CD4-positive, CD25-positive, alpha-beta regulatory T cell (primary cell): ENCODE measurements at places on chromosomes 5 and 9. TPM values are rescaled to one million over a fixed set of nuclear protein-coding genes. Genes with fewer than 3 reads are reported as not detected.

- no peak for DNase-seq
These were observed 13.6 kb upstream of the COL27A1 start for GRCh38 chr9:114141553-114142402.

GRCh38 chr5:66339896-66340295 is 195.8 kb downstream of the SREK1 start:
- DNase-seq, result no peak

CXCL14 gene
- total RNA-seq, result not detected

GRCh38 chr9:114787781-114788498 is 17.9 kb downstream of the TNFSF15 start:
- no peak for DNase-seq

DNA sequence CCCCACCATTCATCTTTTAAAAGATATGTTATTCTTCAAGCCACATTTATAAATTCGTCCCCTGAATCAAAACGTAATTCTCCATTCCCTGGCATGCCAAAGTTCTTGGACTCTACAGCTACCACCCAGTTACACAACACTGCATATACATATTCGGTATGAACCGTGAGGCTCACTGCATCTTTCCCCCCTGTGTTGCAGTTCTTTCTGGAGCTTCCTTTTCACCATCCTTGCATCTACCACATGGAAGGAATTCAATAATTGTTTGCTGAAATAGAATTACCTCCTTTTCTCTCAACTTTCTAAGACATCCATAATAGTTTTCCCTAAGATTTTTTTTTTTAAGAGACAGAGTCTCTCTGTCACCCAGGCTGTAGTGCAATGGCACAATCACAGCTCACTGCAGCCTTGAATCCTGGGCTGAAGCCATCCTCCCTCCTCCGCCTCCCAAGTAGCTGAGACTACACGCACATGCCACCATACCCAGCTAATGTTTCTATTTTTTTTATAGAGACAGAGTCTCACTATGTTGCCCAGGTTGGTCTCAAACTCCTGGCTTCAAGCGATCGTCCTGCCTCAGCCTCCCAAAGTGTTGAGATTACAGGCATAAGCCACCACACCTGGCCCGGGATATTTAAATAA is 3.3 kb downstream of the LPAR1 start:
- DNase-seq, result no peak

DNA sequence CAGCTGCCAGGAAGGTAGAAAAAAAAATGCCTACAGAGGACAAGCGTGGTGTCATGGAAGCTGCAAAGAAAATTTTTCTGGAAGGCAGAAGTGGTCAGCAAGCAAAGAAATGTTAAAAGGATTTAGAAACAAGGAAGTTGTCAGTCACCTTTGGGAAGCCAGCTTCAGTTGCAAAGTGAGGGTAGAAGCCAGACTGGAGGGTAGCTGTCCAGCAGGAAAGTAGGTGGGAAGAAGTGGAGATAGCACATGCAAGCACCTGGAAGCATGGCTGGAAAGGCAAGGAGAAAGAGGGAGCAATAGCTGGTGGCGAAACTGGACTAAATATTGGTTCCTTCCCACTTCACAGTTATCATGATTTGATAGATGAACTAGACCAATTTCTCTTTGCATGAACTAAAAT is 54.3 kb downstream of the ADRB2 start:
- no peak for DNase-seq

DNA sequence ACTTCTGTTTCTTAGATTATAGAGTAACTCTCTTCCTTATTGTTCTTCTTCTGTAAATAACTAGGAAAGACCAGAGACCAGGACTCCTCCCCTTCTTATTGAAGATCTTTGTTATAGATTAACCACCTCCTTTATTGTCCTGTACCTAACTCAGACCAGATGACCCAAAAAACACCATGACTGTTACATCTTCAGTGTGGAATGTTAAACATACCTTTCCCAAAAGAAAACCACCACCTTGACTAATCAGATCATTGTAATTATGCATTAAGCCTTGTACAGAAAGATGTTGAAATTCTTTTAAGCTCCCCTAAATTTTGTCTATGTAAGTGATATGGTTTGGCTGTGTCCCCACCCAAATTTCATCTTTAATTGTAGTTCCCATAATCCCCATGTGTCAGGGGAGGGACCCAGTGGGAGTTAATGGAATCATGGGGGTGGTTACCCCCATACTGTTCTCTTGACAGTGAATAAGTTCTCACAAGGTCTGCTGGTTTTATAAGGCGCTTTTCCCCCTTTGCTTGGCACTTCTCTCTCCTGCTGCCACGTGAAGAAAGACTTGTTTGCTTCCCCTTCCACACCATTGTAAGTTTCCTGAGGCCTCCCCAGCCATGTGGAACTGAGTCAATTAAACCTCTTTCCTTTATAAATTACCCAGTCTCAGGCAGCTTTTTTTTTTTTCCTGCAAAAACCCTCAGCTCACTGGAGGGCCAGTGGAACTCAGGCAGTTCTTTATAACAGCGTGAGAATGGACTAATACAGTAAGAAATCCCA is 26.3 kb downstream of the ARSB start:
- no peak for DNase-seq

DNA sequence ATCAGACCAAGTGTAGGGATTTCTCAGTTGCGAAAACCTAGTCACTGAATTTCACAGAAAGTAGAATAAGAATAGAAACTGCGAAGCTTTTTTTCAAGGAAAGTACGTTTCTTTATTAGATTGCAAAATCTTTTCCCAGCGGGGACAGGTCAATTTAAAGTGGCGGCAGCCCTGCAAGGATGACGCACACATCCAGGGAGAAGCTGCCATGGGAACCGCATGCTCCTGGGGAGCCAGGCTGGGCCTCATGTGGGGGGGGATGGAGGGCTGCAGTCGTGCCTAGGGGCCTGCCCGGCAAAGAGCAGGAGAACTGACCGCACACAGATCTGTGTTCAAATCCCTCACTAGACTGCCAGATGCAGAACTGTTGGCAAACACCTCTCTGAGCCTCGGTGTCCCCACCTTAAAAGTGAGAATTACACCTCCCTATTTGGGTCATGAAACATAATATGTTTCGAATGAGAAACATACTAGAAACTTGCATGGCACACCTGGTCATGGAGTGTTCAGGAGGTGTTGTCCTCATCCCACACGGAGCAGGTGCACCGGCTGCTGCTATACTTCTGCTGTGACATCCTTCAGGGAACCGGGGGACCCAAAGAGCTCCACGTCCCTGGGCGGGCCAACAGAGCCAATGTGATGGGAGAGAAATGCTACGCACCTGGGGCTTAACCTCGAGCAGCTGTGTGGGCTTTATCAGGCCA is 127.8 kb upstream of the PHYKPL start:
- DNase-seq, result no peak

DNA sequence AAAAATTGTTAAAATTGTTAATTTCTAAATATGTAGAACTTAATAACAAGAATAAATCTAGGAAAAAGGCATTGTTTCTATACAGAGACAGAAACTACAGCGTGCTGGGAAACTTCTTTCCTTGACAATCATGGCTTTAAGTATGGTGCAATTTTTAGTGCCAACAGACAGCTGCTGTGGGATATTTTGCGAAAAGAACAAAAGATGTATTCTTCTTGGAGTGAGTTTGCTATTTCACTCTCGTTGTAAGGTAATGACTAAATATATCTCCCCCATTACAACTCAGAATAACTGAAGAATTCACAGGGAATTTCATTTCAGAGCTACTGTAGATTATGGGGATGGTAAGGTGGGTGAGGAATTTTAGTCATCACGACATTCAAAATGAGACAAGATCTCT is 2055.0 kb upstream of the ACO1 start:
- no peak for DNase-seq

DNA sequence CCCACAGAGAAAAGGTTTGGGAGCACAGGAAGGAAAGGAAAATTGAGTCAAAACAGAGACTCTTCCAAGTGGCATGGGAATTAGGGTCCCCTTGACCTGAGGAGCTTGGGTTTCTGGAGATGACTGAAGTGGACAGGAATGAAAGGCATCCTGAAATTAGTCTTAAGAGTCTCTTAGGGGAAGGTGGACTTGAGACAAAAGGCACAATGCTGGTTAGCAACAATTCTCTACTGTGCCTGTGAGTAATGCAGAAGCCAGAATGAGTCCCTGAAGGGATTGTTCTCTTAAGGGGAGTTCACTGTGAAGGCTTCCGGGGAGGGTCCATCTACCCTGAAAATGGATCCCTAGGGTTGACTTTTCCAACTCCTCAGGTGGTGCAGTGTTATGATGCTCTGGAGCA is 58.4 kb upstream of the FOXE1 start:
- DNase-seq, result no peak

DNA sequence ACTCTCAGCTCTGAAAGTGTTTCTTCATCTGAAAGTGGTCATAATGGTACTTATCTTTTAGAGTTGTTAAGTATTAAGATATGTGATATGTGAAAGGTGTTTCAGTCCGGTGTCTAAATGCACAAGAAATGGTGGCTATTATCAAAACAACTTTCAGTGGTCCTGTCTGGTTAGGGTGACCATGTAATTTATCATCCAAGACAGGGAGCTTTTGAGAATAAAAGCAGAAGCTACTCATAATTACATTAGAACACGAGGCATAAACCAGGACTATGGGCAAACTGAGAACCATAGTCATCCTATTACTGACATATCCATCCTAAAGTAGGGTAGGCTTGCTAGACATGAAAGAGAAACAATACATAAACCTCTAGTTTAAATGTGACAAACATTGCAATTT is 418.1 kb upstream of the SEMA6A start:
- DNase-seq, result no peak

GRCh38 chr5:14810282-14810681 is 61.3 kb downstream of the ANKH start:
- DNase-seq, result peak; percentile 9

DNA sequence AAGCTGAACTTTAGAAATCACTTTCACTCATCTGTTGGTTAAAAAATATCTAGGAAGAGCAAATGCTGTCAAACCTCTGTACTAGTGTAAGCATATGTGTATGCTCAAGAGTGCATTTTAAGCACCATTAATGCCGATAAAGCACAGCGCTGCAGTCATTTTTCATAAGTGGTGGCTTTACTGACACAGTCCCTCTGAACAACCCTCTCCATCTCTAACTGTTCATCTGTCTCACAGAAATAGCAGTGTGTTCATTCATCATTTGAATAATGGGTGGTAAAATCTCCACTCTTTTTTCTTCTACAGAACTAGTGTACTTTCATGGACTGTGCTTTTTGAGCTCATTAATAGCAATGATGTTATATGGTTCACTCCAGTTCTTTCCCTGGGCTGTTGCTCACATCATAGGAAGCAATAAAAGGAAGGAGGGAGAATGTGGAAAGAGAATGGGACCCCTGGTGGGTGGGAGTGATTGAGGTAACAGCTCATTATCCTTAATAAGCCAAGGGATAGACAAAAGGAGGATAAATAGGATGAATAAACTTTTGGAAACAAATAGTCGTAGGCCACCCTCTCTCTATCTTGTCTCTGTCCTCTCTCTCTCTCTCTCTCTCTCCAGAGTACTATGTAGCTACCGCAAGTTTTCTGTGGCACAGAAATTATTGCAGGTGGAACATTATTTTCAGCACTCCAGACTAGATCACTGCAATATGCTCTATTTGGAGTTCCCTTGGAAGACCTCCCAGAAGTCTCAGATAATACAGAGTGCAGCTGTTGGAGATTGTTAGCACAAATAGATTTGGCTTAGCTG is 117.9 kb upstream of the PRDM9 start:
- DNase-seq, result no peak

GRCh38 chr9:72509053-72509452 is 12.4 kb upstream of the TMC1 start:
- DNase-seq, result no peak

GRCh38 chr5:64384765-64385164 is 121.0 kb upstream of the RGS7BP start:
- no peak for DNase-seq

GRCh38 chr9:16426716-16427115 is 443.8 kb downstream of the BNC2 start:
- no peak for DNase-seq

DNA sequence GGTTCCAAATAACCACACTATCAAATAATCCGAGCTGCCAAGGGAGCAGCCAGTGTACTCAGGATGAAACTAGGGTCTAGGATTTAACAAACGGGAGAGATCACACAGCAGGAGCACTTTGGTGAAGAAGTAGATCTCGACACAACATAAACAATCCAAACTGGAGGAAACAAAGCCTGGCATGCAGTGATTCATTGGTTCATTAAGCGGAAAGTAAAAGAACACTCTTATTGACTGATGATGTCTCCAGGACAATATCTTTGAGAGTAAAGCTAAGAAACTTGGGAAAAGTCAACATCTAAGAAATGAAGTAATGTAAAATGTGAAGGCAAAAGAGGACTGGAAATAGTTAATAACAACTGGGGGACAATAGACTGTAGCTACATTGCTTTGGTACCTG is 1478.3 kb upstream of the CDH9 start:
- no peak for DNase-seq

DNA sequence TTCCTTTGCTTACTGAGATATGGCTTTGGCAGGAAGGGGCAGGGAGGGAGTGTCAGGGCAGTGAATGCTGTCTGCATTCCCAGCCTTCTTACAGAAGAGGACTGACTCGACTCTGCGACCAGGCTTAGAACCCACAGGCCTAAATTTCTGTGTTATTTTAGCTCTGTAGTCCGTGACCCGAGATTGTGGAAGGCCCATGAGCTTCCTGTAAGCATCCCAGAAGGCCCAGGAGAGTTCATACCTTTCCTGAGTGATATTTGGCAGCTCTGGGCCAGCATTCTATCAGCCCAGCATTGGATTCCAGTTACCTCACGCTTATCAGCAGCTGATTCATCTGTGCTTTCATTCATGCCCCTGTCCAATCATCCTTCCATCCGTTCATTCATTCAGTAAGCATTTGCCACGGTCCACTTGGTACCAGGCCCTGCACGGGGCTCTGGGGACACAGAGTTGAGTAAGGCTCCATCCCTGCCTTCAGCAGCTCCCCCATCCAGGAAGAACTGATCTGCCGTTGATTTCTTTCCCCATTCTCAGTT is 28.2 kb upstream of the RPL26L1 start:
- no peak for DNase-seq

GRCh38 chr5:181182651-181183050 is 22.3 kb downstream of the TRIM7 start:
- no peak for DNase-seq

RPL12 gene
- 1,070 TPM for total RNA-seq

DNA sequence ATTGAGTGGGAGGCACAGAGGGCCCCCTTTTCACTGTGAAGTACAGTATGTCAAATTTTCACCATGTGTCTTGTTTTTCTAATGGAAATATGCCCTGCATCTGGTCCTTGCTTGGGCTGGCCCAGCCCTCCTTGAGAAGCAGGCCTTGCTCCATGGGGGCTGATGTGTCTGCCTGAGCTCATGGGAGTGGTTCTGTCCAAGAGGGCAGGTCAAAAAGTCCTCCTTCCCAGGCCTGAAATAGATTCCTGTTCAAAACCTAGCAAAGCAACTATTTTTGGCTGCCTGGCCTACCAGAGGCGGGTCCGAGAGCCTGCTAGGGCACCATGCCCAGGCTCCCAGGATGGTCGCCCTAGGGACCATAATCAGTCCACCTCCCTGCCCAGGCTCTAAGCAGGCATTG is 40.5 kb upstream of the NEURL1B start:
- DNase-seq, result no peak

DNA sequence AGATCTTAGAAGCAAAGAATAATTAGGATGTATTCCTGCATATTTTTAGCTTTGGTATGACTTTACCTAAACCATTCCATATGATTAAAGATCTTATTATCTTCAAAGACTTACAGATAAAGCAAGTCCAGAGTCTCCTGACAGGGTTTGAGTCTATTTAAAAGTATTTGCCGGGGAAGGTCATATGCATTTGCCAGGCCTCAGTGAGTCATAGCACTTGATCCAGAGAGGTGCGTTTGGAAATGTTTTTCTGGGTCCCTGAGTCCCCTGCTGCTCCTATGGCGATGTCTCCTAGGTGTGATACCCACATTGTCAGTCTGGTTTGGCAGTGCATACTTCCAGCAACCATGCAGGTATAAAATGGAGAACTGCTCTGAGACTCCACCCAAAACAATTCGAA is 217.0 kb downstream of the FBXL7 start:
- no peak for DNase-seq

IFNA21 gene
- total RNA-seq, result not detected
